ENCODE measurements at places on chromosomes 1 and 21. TPM values are rescaled to one million over a fixed set of nuclear protein-coding genes. Genes with fewer than 3 reads are reported as not detected.

- DNase-seq, result no peak
Measured at GRCh38 chr1:228465571-228466146, 21.5 kb upstream of the RNF187 start.

DNA sequence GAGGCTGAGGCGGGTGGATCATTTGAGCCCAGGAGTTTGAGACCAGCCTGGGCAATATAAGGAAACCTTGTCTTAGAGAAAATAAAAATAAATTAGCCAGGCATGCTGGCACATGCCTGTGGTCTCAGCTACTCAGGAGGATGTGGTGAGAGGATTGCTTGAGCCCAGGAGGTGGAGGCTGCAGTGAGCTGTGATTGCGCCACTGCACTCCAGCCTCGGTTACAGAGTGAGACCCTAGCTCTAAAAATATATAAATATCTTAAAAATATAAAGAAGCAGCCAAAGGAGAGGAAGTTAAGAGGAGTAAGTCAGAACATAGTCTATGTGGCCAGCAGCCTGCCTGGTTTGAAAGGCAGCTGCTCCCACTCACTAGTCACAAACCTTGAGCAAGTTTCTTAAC is 4.5 kb upstream of the IL10RB start:
- DNase-seq, result no peak

DNA sequence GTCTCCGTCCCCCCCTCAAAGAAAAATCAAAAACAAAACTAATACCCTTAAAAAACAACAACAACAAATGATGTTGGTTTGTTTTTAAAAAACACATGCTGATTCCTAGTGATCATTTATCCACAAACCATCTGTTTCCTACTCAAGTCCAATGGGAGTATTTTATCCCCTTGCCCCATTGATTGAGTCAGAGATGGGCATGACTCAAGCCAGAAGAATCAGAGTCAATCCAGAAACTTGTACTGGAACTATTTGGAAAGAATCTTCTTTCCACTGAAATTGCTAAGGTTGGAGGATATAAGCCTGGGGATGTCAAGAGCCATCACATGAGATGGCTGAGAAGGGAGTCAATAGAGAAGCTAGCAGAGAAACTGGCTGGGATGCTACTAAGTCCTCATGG is 176.4 kb downstream of the MIS18A start:
- no peak for DNase-seq

DNA sequence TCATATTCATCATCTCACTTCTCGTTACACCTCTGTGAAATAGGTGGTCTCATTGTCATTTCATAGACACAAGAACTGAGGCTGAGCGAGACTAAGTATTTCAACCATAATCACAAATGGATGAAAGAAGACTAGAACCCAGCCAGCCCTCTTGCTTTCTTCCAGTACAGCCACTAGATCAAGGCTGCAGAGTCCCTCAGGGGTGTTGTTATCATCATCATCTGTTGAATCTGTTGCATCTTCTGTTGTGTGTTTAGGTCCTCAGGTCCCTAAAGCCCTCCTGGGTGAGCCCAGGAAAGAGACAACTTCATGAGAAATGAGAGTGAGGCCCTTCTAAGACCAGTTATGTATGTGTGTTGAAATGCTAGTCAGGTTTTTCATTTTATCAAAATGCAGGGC is 86.6 kb upstream of the ZNF326 start:
- DNase-seq, result no peak

GRCh38 chr1:172766462-172766861 is 107.6 kb downstream of the FASLG start:
- no peak for DNase-seq

DNA sequence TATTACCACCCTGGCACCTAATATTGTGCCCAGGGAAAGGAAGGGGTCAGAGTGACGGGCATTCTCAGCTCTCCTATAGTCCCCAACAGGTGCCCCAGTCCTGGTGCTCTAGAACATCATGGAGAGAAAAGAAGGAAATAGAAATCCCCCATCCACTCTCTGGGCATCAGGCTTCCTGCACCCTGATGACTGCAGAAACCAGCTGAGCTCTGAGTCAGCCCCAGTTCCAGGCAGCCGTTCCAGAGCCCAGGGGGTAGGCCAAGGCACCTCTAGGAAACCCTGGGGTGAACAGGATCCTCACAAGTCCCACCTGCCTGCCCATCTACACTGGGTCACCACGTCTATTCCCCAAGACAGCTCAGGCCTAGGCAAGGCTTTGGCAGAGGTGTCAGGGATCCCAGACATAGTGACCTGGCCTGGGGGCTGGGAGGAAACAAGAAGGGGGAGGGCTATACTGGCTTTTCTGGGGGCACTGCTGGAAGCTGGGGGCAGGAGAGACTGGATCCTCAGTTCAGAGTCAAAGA is 709 bp downstream of the NECTIN4 start:
- no peak for DNase-seq

DNA sequence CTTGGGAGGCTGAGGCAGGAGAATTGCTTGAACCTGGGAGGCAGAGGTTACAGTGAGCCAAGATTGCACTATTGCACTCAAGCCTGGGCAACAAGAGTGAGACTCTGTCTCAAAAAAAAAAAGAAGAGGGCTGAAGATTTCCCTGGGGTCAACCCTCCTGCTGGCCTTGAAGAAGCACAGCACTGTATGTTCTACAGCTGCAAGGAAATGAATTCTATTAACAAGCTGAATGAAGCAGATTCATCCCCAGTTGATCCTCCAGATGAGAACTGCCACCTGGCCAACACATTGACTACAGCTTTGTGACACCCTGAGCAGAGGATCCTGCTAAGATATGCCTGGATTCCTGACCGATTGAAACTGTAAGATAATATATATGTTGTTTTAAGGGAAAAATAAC is 129.5 kb downstream of the ADSS2 start:
- DNase-seq, result no peak

DNA sequence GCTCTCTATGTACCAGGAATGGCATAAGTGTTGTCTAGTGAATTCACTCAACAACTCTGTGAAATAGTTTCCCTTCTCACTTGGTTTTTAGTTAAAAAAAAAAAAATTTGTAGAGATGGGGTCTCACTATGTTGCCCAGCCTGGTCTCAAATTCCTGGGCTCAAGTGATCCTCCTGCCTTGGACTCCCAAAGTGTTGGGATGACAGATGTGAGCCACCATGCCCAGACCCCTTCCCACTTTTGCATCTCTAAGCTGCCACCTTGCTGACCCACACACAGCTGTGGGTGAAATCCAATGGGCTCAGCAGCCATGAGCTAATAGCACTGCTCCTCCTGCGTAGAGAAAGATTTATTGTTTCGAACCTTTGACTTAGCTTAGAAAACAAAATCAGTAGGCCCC is 33.5 kb downstream of the NEK2 start:
- DNase-seq, result no peak

DNA sequence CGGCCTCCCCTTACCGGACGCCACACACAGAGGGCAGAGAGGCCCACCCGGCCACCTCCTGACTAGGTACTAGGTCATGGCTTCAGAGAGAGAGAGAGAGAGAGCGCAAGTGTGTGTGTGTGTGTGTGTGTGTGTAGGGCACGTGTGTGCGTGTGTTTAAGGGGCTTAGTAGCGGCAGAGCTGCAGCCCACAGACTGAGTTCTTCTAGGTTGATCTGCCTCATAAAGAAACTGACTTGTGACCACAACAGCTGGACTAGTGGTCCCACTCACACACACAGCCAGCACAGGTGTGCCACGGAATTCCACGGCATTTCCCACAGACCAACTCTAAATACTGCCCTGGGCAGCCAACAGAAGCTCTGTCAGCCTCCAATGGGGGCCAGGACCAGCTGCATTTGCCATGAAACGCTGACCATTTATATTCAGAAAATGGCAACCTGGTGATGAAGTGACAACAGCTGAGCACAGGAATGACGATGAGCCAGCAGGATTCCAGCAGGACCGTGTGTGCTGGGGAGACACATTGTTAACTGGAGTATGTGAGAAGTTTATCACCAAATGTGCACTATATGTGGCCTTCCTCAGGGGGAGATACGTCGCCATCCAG is 38.8 kb upstream of the GPR153 start:
- no peak for DNase-seq

DNA sequence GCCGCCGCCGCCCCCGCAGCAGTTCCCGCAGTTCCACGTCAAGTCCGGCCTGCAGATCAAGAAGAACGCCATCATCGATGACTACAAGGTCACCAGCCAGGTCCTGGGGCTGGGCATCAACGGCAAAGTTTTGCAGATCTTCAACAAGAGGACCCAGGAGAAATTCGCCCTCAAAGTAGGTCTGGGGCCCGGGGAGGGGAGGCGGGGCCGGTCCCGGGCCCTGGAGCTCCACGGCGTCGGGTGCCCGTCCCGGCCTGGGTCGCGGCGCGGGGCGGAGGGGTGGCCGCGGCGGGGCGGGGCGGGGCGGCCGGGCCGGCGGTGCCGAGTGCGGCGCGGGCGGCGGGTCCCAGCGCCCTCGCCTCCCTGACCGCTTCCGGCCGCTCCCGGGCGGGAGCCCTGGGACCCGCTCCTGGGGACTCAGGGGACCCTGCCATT is 646 bp downstream of the MAPKAPK2 start:
- no peak for DNase-seq

Gene AJAP1
- 0.41 TPM for total RNA-seq

Gene OLIG2
- not detected for total RNA-seq

Gene PDE9A
- total RNA-seq, result 4.7 TPM

Gene HHIPL2
- not detected for total RNA-seq

Gene MAP3K21
- total RNA-seq, result 2.8 TPM

Gene OR2T2
- total RNA-seq, result not detected

Gene PRRX1
- 171 TPM for total RNA-seq
